Nucleus accumbens (tissue), 56 donors: ENCODE measurements at places on chromosomes 4 and X.

DNA sequence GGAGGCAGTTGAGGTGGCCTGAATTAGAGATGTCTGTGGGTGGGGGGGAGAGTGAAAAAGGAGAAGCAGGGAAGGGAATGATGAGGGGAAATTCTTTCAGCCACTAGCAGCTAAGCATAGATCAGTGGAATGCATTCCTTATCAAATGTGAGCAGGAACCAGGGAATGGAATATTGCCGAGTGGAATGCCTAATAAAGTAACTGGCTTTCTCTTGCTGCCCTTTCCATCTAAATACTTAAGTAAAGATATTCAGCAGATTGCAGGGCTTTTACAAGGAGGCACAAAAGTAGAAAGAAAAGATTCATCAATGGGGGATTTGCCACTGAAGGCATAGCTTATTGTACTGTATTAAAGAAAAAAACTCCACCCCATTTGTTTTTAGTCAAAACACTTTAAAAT is 263.0 kb upstream of the RPS6KA3 start:
- DNase-seq, result no peak

GRCh38 chrX:44908153-44908552 is 35.2 kb downstream of the KDM6A start:
- DNase-seq, result no peak

DNA sequence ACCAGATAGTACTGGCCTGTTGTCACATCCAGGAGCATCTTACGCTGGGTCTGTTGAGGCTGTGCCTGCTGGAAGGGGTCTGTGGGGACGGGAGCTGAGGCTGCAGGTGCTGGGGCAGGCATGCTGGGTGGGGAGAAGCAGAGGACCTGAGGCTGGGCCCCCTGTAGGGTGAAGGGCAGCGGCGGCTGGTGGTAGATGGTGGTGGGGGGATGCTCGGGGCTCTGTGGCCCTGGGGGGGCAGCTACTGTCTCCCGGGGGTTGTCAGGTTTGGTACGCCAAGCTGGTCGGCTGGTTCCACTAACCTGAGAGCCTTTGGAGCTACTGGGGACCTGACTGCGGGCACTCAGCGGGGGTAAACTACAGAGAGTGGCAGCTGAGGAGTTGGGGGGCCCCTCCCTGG is 7.8 kb downstream of the C4orf54 start:
- no peak for DNase-seq

DNA sequence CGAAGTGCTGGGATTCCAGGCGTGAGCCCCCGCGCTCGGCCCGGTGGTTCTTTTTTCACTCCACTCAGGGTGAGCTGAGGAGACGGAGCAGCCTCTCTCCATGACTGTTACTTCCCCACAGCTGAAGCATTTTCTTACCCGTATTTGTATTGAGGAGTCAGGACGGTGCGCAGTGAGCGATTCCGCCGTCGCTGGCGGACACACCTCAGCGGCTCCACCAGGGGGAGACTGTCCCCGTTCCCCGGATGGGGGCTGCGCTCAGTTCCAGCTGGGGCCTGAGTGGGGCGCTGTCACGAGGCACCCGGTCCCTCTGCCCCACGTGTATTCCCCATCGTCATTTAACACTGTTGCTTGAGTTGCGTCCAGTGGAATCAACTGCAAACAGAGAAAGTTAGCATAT is 844.0 kb upstream of the FRG1 start:
- DNase-seq, result no peak

DNA sequence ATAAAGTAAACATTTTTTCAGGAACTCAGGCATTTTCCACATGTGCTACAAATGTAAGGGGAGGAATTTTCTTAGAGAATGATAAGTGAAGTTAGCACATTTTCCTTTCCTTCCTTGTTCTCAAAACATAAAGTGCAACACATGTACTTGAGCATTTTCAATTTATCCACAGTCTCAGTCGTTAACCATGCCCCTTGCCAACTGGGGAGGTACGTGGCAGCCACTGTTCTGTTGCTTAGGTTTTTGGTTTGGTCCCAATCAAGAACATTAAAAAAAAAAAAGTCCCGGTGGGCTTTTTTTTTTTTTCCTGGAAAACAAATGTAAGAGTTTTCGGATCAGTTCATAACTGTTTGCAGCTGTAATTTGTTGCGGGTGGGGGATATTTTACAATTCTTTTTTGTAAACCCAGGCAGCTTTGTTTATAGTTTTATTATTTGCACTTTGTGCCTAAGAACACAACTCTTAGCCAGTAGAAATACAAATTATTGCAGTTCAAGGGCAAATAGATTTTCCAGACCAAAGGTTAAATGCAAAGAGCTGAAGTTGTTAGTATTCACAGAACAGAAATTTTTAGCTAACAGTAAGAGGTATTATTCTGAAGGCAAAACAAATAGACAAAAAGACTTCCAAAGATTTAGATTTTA is 112.1 kb upstream of the NAP1L5 start:
- no peak for DNase-seq

- DNase-seq, result no peak
Observed at GRCh38 chr4:188295899-188296298, 156.7 kb downstream of the TRIML1 start.

GRCh38 chrX:32774966-32775365 is 436.4 kb downstream of the DMD start:
- no peak for DNase-seq

GRCh38 chrX:136639506-136640176 is 8.3 kb upstream of the CD40LG start:
- no peak for DNase-seq

GRCh38 chr4:5421416-5421815 is 286.9 kb downstream of the EVC2 start:
- DNase-seq, result no peak

DNA sequence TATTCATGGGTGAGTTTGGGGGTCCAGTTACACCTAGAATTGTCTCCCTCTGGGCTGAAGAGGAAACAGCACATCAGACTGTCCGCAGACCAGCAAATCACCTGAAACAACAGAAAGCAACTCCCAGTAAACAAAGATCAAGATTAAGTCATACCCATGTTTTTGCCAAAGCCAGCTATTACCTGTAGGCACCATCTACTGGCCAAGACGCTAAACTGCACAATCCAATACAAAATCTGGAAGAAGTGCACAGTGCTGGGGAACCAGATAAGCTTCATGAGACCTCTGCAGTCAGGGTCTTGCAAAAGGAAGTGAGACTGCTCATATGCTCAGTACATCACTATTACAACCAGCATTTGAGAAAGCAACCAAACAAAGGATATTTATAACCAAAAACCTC is 157.5 kb upstream of the ITM2A start:
- no peak for DNase-seq

- no peak for DNase-seq
Observed at GRCh38 chrX:45598861-45599260, 398.2 kb upstream of the DIPK2B start.

DNA sequence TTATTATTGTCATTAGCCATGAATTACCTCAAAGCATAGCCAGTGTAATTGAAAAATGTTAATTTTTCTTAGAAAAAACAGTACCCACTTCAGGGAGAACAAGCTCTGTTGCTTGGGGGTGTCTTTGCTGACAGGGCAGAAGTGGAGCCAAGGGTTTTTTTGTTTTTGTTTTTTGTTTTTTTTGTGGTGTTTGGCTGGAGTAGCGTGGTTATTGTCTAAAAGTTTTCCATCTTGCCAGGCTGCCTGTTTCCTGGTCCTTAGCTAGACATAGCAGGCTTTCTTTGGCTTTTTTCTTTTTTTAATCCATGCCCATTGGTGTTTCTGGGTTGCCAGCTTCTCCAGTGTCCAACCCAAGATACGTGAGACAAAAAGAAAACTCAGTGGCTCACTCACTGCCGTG is 61.5 kb downstream of the CASP3 start:
- DNase-seq, result no peak

DNA sequence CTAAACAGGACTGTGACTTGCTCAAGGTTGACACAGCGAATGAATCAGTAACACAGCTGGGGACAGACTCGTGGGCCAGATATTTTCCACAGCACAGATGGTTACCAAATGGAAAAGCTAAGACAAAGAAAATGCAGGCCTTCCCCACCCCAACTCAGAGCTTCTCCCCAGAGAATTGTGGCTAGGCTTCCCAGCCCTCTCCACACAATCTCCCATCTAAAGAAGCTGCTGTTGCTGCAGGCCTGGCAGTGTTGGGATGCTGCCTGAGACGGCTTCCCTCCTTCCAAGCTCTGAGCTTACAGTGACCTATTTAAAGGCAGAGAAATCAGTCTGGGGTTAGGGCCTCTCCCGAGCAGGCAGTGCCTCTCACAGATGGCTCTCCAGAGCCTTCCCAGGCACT is 46.5 kb upstream of the PGRMC1 start:
- DNase-seq, result no peak

- DNase-seq, result no peak
Observed at GRCh38 chr4:20260821-20261220, 9.1 kb downstream of the SLIT2 start.

DNA sequence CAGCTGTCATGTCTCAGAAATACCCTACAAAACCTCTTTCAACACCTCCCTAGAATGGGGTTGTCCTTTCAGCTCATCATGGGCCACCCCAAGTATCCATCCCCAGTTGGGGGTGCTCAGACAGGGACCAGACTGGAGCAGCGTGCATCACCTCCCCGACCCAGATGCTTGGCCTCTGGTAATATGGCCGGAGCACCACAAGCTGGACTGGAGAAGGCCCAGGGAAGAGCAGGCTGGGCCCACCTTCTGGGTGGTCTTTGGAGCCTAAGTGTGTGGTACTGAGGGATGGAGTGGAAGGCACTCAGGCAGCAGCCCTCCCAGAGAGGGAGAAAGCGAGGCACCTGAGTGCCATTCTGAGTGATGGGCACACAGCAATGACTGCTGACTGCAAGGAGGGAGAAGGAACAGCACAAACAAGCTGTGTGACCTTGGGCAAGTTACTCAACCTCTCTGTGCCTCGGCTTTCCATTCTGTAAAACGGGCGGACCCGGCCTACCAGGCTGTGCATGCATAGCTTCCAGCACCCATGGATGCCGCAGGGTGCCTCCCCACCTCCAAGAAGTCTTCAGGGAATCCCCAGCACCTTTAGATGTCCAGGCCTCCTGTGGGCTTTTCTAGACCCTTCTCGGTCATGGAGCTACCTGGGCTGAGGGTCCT is 228.2 kb downstream of the AFAP1 start:
- DNase-seq, result no peak

DNA sequence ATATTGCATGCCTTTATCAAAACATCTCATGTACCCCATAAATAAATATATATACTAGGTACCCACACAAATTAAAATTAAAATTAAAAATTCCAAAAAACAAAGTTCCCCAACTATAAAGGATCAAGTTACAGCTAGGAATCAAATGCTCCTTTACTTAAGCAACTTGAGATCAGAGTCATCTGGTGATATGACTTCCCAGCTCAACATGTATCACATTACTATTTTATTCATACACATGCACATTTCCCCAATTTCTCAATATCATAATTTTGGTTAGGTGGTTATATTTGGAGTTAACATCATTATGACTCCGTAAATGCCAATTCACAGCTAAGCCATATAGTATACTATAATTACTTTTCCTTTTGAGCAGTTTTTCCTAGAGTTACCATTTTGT is 60.9 kb downstream of the CLOCK start:
- no peak for DNase-seq

DNA sequence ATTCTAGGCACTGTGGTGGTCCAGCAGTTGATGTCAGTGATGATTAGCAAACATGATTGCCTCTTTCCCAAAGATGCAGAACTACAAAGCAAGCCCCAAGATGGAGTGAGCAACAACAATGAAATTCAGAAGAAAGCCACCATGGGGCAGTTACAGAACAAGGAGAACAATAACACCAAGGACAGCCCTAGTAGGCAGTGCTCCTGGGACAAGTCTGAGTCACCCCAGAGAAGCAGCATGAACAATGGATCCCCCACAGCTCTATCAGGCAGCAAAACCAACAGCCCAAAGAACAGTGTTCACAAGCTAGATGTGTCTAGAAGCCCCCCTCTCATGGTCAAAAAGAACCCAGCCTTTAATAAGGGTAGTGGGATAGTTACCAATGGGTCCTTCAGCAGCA is 365.3 kb downstream of the MAPK10 start:
- DNase-seq, result no peak

DNA sequence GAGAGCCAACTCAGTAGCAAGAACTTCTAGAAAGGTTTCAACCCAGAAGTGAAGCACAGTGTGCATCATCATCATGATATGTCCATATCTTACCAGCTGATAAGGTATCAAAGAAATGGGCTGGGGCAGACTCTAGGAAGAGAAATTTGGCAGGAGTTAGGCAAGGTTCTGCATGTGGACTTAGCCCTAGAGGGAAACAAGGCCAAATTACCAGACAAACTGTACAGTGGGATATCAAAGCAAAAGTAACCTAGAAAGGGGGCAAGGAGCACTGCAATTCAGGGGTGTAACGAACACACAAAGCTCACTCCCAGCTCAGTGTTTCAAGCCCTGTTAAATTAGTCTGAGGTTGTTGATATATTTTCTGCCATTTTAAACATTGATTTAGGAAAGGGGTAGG is 407.4 kb downstream of the SMARCA1 start:
- no peak for DNase-seq

GRCh38 chrX:149487292-149487691 is 17.8 kb downstream of the IDS start:
- no peak for DNase-seq

DNA sequence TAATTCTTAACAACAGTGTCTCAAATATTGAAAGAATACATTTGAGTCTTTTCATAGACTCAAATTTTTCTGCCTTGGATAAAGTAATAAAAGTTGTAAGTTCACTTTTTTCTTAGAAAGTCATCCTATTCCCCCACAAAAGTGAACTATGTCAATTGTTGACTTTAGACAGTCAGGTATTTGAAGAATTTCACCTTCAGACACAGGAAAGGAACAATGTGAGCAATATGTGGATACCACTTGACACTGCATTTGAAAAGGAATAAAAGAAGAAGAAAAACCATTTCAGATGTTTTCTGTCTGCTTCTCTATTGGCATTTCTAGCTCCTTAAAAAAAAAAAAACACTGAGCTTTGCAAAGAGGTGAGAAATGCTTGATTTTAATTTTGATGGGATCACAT is 1389.0 kb upstream of the IGFBP7 start:
- no peak for DNase-seq

- no peak for DNase-seq
Observed at GRCh38 chr4:107330916-107331315, 294.8 kb upstream of the DKK2 start.

GRCh38 chrX:135530097-135530496 is 9.6 kb downstream of the INTS6L start:
- no peak for DNase-seq

DNA sequence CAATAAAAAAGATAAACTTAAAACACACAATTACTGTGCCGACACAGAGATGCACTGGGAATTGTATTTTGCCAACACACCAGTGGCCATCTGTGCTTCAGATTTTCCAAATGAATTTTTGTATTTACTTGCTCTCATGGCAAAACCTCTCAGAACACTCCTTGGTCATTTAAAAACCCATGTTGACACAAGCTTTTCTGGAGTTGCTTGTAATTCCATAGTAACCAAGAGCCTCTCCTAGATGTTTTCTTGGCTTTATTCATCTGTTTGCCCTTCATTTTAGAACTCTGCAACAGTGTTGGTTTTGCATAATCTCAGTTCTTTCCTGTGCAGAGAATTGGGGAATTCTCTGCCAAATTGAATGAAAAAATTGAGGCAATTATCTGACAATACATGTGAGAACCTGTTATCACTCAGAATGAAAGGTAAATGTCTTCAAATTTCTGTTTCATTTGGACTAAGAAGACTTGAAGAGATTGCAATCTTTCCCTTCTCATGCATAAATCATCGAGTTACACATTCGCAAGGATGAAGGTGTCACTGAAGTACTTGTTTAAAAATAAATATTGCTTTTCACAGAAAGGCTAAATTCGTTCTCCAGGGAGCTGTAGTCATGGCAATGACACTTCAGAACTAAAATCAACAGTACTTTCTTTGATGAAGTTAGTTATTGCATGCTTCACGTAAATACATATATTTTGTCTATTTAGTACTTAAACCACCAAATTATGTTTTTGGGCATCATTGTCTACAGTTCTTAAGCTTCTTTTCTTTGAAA is 301.8 kb upstream of the CTSO start:
- no peak for DNase-seq
